Kidney epithelial cell (primary cell): ENCODE measurements at places on chromosomes 7 and 10. TPM values are rescaled to one million over a fixed set of nuclear protein-coding genes. Genes with fewer than 3 reads are reported as not detected.

GRCh38 chr7:12314199-12314598 is 89.5 kb downstream of the VWDE start:
- no peak for DNase-seq

GRCh38 chr10:86522510-86522855 is 891 bp upstream of the WAPL start:
- DNase-seq = no peak

DNA sequence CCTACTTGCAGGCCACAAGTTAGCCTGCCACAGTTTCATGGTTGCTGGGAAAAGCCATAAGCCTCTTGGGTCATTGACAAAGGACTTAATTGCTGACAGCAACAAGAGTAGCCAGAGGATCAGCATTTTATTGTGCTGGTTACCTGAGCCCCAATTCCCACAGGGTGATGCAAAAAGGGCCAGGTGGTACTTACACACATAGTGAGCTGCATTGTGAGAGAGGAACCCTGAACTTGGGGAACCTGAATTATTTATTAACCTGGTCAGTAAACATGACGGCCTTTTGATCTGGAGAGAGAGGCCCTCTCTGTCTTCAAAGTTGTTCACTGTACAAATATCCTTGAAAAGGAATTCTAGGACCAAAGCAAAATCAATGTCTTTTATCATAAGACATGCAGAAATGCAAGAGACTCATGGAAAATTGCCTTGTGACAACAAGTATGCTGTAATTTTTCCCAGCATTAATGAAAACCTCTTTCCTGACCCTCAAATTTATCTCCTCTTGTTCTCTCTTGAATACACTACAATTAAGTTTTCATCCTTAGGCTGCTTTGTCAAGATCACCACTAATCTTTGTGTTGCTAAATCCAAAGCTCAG is 102.9 kb upstream of the PHYHIPL start:
- DNase-seq = no peak

- DNase-seq = no peak
Observed at GRCh38 chr10:21989453-21990154, 13.9 kb downstream of the DNAJC1 start.

- DNase-seq = no peak
Observed at GRCh38 chr10:100864978-100865377, 47.8 kb upstream of the SLF2 start.

GRCh38 chr10:58952747-58953466 is 223.5 kb upstream of the PHYHIPL start:
- no peak for DNase-seq

DNA sequence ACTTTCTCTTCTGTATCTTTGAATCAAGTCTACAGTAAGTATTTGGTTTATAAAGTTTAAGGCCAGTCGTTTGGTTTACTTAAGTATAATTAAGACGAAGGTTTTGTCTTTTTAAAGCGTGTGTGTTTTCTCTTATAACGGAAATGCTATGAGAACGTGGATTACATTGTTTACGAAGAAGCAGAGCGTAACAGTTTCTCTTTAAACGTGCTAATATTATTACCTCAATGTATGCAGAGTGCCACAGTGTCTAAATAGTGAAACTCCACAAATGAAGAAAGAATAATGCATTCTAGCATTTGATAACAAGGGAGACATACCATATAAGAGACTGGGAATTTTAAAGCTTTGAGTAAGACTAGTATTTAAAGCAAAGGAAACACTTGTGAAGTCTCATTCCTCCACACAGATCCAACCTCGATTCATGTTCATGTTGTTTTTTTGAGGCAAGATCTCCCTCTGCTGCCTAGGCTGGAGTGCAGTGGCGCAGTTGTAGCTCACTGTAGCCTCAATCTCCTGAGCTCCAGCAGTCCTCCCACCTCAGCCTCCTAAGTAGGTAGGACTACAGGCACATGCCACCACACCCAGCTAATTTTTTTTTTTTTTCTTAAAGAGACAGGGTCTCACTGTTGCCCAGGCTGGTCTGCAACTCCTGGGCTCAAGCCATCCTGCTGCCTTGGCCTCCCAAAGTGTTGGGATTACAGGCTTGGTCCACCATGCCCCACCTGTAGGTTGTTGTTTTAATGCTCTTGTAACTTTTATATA is 75.1 kb downstream of the ANKRD61 start:
- DNase-seq = no peak

GRCh38 chr7:24745355-24745754 is 11.9 kb downstream of the GSDME start:
- no peak for DNase-seq

GRCh38 chr10:33237736-33238624 is 96.5 kb downstream of the NRP1 start:
- peak; percentile 99 for DNase-seq

GRCh38 chr7:20783700-20784387 is 2.8 kb downstream of the SP8 start:
- no peak for DNase-seq

GRCh38 chr7:23618241-23618640 is 21.1 kb downstream of the CCDC126 start:
- no peak for DNase-seq

DNA sequence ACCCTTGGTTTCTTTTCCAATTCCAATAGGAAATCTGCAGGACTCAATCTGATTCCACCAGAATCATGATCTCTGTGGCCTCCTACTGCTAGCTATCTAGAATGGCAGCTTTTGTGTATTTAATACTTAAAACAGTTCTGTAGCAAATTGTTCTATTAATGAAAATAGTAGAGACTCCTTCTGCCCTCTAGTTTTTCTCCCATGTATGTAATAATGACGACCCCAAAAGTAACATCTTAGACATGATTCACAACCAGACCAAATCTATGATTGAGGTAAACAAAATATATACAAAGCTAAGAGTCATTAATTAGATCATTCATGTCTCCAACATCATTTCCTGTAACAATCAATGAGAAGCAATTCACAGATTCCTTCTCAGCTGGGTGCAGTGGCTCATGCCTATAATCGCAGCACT is 259.1 kb upstream of the MKLN1 start:
- DNase-seq = no peak

DNA sequence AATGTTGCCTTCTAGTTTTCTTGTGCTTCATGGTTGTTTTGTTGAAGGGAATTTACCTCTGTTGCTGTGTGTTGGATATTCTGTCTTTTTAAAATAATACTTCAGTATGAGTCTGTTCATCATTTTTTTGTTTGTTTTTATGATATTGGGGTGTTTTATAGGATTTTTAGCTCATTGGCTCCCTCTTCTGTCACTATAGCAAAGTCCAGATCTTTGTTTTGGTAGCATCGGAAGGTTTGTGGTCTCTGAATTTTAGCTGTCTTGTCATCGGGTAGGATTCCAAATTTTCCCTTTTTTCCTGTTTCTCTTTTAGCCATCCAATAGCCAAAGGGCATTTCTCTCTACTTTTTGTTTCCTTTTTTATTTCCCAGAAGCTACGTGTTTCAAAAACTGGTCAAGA is 91.4 kb downstream of the EXOC4 start:
- DNase-seq = no peak

DNA sequence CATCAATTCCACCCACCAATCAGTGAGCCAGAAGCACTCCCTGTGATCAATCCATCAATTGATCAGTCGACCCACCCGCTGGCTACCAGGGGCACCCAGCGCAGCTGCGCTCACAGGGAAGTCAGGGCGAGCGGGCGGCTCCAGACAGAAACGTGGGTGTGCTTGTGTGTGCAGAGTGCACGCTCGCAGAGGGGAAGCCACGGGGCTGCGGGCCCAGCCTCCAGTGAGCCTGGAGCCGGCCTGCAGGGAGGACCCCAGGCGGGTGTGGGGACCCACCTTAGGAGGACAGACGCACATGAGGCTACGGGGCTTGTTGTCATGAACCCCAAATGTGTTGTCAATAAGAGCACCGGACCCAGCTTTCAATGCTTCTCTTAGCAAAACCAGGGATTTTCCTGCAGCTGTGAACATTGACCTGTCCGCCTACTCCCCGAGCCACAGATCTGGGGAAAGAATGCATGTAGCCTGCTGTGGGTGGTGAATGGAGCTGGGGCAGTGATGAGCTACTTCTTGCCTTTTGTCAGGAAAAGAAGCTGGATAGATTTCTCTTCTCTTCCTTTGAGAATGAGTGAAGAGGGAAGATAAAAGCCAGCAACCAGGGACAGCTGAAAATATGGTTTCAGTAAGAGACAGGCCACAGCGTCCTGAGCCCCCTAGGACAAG is 497.8 kb downstream of the DNAJB6 start:
- no peak for DNase-seq

- DNase-seq = no peak
Observed at GRCh38 chr10:70404787-70405036, 767 bp downstream of the EIF4EBP2 start.

GRCh38 chr7:126790763-126791162 is 462.0 kb downstream of the GRM8 start:
- no peak for DNase-seq

GRCh38 chr10:118332948-118333710 is 9.0 kb downstream of the FAM204A start:
- no peak for DNase-seq

DNA sequence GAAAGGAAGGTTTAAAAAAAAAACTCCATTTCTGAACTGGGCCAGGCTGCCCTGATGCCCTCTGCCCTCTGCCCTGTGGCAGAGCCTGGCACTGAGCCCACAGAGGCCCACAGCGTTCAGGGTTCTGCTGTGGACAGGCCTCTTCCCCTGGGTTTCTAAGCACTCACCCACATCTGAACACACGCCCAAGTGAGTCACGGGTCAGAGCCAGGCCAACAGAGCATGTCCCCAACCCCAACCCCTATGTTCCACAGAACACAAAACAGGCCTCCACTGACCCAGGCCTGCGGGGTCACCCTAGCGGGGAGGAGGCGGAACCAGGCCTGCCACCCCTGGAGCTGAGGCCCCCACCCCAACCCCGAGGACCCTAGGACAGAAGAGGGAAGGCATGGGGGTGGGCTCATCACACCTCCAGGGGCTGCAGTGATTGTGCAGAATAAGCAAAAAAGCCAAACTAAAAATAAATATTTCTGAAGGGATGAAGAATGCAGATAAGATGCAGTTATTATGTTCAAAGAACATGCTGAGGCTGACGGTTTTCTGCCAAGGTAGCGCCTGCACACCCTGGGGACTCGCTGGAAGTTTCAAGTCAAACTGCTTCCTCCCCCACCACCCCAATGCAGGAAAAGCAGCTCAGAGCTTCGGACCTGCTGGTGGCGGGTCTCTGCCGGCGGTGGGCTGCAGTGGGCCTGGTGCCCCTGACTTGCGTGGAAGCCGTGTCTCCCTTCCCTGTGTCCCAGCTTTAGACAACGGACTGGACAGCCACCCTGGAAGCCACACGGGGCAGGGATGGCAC is 5.4 kb downstream of the WDR86 start:
- DNase-seq = no peak

The AEBP1 gene
- total RNA-seq = 81.1 and 82.8 TPM in 2 replicates

The VSTM4 gene
- total RNA-seq = 0.50 and 0.68 TPM in 2 replicates

The MAGI2 gene
- 2.5 and 5.1 TPM in 2 replicates for total RNA-seq

The RAB19 gene
- total RNA-seq = 6.4 and 10.2 TPM in 2 replicates

The CPA1 gene
- not detected in 2 replicates for total RNA-seq

The IKZF1 gene
- 0.33 and 1.3 TPM in 2 replicates for total RNA-seq

The CFAP58 gene
- 0.75 TPM in 2 replicates for total RNA-seq

The AKR1C8 gene
- total RNA-seq = 0.21 TPM in 1 of 2 replicates, not detected in the other

The URGCP gene
- 30.0 and 30.1 TPM in 2 replicates for total RNA-seq

The GPR15LG gene
- not detected in 2 replicates for total RNA-seq

The RPS24 gene
- total RNA-seq = 2,651 and 2,689 TPM in 2 replicates

The ANKRD16 gene
- total RNA-seq = 7.0 and 7.9 TPM in 2 replicates
